ENCODE measurements at places on chromosomes 13 and 19.

DNA sequence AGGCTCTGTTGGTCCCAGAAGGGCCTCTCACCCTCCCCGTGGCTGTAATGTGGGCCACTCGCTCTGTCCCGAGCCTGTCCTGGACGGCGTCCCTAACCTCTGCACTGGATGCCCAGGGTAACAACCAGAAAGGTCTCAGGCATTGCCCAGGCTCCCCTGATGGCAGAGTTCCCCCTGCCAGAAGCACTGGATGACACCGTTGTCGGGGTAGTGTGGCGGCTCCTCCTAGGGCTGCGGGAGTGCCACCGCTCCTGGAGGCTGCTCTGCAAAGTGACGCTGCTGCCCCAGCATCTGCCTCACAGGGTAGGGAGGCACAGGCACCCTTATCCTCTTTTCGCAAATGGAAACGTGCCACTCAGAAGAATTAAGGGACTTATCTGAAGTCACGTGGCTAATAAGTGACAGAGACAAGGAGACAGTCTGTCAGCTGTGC is 32.0 kb downstream of the MPHOSPH8 start:
- no peak for DNase-seq

DNA sequence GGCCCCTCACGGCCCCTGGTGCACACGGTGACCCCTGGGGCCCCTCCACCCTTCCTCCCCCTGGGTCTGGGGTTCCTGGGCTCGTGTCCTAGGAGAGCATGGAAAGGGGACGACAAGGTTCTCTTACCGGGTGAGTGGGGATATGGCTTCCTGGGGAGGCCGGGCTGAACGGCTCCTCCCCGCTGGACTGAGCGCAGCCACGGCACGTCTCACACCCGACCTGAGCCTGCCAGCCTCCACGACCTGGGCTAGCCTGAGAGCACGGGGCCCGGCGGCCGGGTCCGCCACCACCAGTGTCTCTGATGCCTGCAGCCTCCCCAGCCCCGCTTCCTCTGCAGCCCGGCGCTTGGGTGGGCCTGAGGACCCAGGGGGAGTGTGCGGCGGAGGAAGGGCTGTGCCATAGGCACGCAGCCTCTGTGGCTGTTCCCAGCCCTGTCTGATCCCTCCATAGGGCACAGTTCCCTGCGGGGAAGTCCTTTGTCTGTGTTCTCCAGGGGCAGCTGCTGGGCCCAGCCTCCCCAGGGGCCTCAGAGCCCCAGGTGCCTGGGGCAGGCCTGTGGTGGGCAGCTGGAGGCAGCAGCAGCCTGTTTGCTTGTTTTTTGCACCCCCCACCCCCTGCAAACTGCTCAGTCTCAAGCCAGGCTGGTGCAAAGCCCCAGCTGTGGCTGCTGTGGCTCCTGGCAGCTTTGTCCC is 15.0 kb downstream of the PLIN4 start:
- DNase-seq, result no peak

- DNase-seq, result no peak
Observed at GRCh38 chr19:35454663-35455062, 6.6 kb downstream of the FFAR2 start.

DNA sequence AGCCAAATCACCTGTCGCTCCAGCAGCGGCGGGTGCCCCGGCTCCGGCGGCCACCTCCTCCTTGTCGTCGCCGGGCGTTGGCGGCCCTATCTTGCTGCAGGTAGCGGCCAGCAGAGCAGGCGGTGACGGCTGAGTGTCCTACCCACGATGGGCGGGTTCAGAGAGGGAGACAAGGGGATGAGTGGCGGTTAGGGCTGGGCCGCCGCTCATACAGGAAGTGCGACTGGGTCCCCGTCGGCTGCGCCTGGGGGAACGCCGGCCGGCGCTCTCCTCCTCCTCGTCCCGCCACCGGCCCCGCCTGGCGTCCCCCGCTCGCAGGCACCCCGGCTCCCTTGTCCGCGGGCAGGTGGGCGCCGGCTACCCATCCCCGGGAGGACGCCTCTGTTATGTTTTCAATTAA is 1692.0 kb downstream of the SLITRK5 start:
- DNase-seq, result no peak

- DNase-seq, result no peak
Observed at GRCh38 chr19:10998666-10999065, 37.8 kb downstream of the SMARCA4 start.

Data from stimulated activated CD4-positive, alpha-beta T cell treated with anti-CD3 and anti-CD28 coated beads, Interleukin-15, amount 100 ng/mL, for 1 hour (primary cell).